Fibroblast of lung (primary cell): ENCODE measurements at places on chromosomes 7 and 10. TPM values are rescaled to one million over a fixed set of nuclear protein-coding genes. Genes with fewer than 3 reads are reported as not detected.

CYP2E1 gene
- 0.26 and 0.50 TPM in 2 replicates for total RNA-seq

ZC3HAV1 gene
- 24.7 and 24.8 TPM in 2 replicates for total RNA-seq

PDZD7 gene
- 1.3 TPM in 2 replicates for total RNA-seq

OPALIN gene
- total RNA-seq: not detected in 2 replicates

SPDYE2B gene
- total RNA-seq: not detected in 2 replicates

LRRN3 gene
- total RNA-seq: 0.26 and 1.8 TPM in 2 replicates

SLIT1 gene
- under 0.01 and 0.17 TPM in 2 replicates for total RNA-seq

PROSER2 gene
- total RNA-seq: 1.8 and 2.6 TPM in 2 replicates

SHH gene
- under 0.01 TPM in 2 replicates for total RNA-seq
